ENCODE measurements at places on chromosomes 2 and 18. TPM values are rescaled to one million over a fixed set of nuclear protein-coding genes. Genes with fewer than 3 reads are reported as not detected.
A peak's percentile ranks its signal among the peaks of the same experiment; 100 is the strongest.

GRCh38 chr2:120536141-120536540 is 190.2 kb downstream of the INHBB start:
- DNase-seq: no peak

- peak; percentile 49 for DNase-seq
These were observed 12.8 kb downstream of the ALPG start for GRCh38 chr2:232419245-232420072.

CTNNA2 gene
- 3.8 TPM for total RNA-seq

PARD6G gene
- total RNA-seq: 14.4 TPM

BOLL gene
- not detected for total RNA-seq

DNA sequence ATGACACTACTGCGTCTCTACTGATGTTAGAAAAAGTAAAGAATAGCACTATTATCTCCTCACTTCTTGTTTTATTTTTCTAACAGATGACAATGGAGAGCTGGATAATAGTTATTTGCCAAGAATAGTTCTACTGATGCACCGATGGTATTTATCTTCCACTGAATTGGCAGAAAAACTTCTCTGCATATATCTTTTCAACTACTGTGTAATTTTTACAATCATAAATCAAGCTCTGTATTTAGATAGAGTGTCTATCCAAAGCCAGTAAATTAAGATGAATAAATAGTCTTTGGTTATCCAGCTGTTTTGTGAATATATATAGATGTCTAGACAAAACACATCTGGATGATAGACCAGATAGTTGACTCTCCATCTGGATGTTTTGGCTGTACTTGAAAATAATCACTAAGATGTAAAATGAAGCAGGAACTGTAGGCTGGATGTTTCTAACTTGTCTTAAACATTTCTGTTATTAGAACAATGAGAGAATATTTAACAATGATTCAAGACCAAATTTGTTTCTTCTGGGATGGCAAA is 40.1 kb downstream of the RASGRP3 start:
- DNase-seq: no peak

C2orf74 gene
- 13.6 TPM for total RNA-seq

GRCh38 chr2:1282552-1282951 is 130.7 kb upstream of the TPO start:
- no peak for DNase-seq

ASB18 gene
- total RNA-seq: not detected

DNA sequence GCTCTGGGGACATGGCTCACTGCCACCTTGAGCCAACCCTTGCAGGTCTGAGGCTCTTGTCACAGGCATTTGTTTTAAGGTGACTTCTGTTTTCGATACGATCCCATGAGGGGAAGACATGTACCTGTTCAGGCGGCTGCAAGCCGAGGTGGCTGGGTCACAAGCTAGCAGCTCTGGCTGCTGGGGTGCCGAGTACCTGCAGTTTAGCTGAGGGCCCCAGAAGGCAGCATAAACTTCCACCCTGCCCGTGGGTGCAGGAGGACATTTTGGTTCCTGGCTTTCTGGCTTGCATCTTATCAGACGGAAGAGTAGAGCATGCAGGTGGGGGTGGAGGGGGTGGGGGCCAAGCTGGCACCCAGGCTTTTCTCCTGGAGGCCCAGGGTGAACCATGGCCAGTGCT is 28.4 kb downstream of the COA5 start:
- DNase-seq: no peak

- DNase-seq: no peak
These were observed 177.3 kb downstream of the TMEM247 start for GRCh38 chr2:46656640-46657039.

DNA sequence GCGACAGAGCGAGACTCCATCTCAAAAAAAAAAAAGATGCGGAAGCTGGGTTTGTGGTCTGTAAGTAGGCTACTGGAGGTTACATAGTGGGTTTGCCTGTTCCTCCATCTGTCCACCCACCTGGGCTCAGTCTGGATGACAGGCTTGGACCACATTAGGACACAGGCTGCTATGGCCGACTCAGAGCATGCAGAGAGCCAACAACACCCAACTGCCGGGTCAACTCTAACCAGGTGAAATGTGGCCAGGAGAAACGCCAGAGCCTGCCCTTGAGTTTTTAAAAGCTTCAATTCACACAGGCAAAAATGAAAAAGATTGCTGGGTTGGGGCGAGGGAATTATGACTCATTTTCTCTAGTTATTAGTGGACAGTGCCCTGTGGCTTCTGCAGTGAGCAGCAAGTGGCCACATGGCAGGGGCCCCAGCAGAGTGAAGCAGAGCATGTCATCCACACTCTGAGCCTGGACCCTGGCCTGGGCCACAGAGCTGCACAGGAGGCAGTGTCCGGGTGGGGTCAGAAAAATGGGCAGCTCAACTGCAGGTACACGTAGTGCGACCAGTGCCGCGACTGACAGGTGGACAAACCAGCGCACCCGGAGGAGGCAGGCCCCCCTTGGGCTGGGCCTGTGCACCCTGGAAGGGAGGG is 67.4 kb downstream of the BIN1 start:
- no peak for DNase-seq

- no peak for DNase-seq
These were observed 23.7 kb downstream of the METTL4 start for GRCh38 chr18:2547477-2548087.

DNA sequence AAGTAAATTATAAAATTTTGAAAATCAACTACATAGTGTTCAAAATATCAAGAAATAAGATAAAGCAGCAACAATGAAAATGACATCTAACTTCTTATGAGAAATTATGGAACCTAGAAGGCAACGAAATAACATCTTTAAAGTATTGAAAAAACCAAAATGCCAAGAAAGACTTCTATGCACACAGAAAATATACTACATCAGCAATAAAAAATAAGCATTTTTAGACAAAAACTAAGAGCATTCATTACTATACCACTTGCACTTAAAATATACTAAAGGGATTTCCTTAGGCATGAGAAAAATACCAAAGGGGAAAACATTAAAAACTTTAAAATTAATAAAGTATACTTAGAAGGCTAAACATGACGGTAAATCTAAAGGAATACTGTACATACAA is 556.3 kb downstream of the NUP35 start:
- no peak for DNase-seq
